ENCODE measurements at places on chromosomes 5 and 9.

- DNase-seq = no peak
Measured at GRCh38 chr5:154002093-154002492, 36.6 kb downstream of the FAM114A2 start.

GRCh38 chr9:133421615-133422542 lies at the start of gene ADAMTS13:
Gene ADAMTS13 (plus strand): TSS chr9:133422367. CDS start chr9:133422444, 77 bp downstream.
- no peak for DNase-seq

GRCh38 chr9:86500667-86501435 lies 146.6 kb upstream of the TUT7 start:
- no peak for DNase-seq

GRCh38 chr5:159341145-159341544 lies 10.9 kb upstream of the IL12B start:
- DNase-seq = no peak

GRCh38 chr5:81786496-81786895 lies 35.6 kb upstream of the SSBP2 start:
- DNase-seq = no peak

DNA sequence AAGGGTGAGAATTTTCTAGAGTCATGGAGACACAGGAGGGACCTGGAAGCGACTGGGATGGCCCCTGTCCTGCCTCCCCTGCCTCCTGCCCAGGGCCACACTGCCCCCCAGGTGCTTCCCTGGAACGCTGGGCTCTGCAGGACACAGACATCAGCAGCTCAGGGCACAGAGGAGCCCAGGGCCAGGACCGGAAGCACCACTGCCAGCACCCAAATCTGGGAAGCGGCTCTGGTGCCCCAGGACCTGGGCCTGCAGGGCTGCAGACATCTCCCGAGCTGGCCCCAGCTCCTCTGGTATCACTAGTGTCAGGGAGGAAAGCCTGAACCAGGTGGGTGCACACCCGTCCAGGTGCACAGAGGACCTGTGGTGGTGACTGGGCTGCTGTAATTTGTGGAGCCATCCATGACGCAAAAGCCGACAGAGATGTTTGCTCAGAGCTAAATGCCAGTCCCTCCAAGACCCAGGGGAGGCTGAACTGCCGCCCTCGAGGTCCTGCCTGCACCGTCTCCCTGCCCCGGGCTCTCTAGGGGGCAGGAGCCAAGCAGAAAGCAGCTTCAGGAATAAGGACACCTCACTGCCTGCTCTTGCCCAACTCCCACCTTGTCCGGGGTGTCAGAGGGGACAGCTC lies 46.0 kb upstream of the SIMC1 start:
- DNase-seq = no peak

DNA sequence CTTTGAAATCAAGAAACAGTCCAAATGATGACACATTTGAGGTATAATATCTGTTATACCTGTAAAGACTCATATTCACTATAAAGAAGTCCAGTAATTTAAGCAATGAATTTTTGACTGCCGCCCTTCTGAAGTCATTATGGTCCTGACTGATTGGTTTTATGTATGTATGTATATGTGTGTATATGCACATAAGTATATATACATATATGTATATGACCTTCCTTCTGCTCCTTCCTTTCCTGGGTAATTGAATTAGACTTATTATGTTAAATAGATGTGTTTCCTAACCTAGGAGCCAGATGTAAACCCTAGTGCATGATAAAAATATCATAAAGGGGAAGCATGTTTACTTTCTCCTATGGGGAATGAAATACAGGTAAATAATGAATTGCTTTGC lies 343.1 kb upstream of the BRINP1 start:
- no peak for DNase-seq

DNA sequence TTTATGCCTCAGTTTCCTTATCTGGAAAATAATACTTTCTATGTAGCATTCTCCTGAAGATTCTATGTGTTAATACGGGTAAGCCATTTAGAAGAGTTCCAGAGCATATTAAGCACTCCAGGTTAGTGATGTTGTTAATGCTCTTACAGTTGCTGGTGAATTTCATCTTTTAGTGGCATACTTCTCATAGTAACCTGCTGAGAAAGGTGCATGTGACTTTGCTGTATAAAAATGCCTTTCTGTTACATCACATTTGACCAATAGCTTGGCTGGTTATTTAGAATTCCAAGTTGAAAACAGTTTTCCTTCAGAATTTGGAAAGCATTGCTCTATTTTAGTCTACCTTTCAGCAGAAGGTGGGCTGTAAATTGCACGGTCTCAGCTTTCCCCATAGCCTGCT lies 27.2 kb downstream of the GCNT1 start:
- no peak for DNase-seq

GRCh38 chr5:73450672-73451223 lies 2.2 kb upstream of the FOXD1 start:
- DNase-seq = no peak

- DNase-seq = no peak
Measured at GRCh38 chr5:39455645-39456044, 30.9 kb upstream of the DAB2 start.

- DNase-seq = no peak
Measured at GRCh38 chr9:120867676-120868338, 9.2 kb downstream of the PHF19 start.

GRCh38 chr5:181086884-181087205 lies 44.1 kb downstream of the OR2V1 start:
- DNase-seq = no peak

DNA sequence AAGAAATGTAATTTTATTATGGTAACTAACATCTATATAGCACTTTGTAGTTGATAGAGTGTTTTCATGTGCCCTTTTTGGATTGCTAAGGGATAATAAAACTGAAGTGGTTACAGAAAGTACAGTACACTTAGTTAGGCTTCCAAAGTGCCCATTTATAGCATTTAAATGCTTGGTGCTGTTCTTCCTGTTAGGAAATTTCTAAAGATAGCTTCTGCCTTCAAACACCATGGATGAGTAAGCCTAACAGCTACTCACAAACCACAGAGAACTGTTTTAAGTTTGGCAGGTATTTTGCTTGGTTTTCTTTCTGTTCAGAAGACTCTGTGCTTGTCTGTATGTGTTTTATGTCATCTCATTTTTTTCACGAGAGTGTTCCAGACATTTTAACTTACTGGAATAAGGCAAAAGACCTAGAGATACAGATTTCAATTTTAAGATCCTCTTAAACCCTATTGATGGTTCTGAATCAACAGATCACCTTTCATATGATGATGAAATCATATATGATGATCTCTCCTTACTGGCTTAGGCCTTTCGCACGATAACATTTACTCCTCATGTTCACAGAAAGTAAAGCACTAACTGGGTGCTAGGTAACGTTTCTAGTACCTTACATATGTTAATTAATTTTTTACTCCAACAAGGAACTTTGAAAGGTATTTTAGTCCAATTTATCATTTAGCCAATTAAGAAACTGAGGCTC lies 4.4 kb downstream of the RIMOC1 start:
- no peak for DNase-seq

- DNase-seq = no peak
Measured at GRCh38 chr9:6495466-6495865, 82.5 kb downstream of the UHRF2 start.

- DNase-seq = no peak
Measured at GRCh38 chr5:62579761-62580160, 1.1 kb downstream of the LRRC70 start.

DNA sequence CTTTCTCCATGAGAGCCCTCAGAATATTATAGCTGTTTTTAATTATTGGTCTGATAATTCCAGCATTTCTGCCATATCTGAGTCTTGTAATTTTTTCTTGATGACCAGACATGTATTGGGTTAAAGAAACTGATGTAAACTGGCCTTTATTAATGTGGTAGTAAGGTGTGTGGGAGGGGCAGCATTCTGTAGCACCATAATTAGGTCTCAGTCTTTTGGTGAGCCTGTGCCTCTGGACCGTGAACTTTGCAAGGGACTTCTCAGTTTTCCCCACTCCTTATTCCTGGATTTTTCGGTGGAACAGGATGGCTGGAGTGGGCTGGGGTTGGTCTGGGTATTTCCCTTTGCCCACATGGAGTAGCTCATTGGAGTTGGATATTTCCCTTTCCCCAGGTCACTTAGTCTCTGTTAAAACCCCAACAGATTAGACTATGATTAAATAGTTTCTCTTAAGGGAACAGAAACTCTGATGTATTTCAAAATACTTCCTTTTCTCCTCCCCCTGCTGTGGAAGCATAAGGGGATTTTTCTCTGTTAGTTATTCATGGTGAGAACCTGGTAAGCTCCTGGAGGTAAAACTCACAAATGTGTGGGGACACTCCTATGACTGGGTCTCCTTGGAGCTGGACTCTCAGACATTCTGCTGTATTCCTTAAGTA lies 52.4 kb downstream of the FSD1L start:
- DNase-seq = no peak

DNA sequence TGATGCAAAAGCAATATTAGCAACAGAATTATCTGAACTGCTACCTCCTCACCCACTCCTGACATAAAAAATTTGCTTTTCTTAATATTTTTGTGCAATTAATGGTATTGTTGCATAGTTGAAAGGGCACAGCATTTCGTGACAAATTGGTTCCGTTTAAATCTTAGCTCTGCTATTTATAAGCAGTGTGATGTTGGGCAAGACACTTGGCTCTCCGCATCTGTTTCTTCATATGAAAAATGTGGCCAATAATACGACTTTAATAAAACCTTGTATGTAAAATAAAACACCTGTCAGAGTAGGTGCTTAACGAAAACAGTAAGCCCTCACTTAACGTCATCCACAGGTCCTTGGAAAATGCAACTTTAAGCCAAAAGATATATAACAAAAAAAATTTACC lies 4.2 kb downstream of the TMEM167A start:
- DNase-seq = no peak

DNA sequence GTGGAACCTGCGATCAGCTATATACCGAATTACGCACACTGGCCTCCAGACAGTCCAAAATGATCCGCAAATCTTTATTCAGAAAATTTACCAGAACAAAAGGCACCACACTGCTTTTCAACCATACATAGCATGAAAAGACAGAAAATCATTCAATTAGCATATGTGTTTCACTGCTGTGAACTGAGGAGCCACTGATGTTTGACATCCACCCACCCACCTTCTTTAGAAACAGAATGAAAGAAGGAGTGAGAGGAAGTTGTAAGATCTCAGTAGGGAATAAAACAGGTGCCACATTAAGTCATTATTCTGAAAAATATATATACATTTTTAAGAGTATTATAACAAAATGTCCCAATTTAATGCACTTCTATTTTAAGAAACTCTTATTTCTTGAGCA lies 156.8 kb downstream of the NFIB start:
- no peak for DNase-seq

DNA sequence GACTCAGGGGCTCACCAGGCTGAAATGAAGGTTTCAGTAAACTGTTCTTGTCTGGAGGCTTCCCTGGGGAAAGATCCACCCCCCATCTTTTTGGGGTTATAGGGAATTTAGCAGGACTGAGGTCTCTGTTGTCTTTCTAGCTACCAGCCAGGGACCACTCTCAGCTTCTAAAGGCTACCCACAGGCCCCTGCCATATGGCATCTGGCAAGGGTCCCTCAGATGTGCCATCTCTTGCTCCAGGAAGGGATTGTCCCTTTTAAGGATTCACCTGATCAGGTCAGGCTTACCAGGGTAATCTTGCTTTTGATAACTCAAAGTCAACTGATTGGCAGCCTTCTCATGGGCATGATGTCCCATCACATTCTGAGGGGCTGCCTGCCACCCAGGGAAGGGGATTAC lies 65.0 kb downstream of the NSUN2 start:
- no peak for DNase-seq

GRCh38 chr5:133088064-133088463 lies 36.3 kb downstream of the HSPA4 start:
- DNase-seq = no peak

- no peak for DNase-seq
Measured at GRCh38 chr5:56456002-56456401, 222.9 kb upstream of the ANKRD55 start.

DNA sequence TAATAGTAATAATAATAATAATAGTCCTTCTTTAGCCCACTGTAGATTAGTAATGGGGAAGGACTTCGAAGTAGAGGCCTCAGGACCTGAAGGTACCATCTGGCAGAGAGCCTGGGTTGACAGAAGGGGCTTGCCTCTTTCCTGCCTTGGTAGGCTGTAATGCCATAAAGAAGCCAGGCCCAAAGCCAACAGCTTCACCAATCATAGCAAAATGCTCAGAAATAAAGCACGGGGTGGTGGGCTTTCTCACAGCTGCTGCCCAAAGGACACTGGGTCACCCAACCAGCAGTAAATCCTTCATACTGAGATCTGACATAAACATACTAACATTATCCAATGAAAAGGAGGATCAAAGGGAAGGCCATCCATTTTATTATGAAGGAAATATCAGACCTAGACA lies 70.7 kb downstream of the SUSD1 start:
- DNase-seq = no peak

DNA sequence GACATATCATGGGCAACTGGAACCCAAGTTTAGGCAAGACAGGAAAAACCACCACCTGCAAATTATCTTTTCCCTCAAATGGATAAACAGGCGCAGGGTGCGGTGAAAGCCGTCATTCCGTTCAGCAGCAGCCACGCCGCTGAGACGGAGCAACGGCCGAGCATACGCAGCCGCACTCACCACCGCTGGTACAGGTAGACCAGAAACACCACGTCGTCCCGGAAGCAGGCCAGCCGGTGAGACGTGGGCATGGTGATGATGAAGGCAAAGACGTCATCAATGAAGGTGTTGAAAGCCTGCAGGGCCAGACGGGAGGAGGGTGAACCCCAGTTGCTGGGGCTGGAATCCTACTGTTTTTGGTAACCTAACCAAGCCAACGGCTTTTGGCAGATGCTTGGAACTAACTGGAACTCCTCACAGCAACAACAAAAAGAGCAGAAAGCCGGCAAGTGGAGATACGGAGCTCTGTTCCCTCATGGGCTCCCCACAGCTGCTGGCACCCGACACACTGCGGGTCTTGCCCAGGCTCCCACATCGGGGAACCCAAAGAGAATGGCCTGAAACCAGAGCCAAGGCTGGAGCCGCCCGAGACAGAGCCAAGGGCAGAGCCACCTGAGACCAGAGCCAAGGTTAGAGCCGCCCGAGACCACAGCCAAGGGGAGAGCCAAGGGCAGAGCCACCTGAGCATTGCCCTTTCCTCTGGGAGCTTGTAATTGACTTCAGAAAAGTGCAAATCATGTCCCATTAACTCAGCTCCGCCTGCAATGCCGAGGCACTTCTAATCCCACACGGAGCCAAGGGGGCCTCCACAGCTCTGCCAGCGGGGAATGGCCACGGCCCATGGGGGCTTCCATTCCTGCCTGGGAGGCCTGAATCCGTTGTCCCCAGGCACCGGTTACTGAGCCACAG lies 24.2 kb downstream of the CLPTM1L start:
- DNase-seq = no peak

DNA sequence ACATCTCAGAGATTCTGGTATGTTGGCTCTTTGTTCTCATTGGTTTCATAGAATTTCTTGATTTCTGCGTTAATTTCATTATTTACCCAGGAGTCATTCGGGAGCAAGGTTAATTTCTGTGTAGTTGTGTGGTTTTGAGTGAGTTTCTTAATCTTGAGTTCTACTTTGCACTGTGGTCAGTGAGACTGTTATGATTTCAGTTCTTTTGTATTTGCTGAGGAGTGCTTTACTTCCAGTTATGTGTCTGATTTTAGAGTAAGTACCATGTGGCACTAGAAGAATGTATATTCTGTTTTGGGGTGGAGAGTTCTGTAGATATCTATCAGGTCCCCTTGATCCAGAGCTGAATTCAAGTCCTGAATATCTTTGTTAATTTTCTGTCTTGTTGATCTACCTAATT lies 12.2 kb downstream of the RANBP17 start:
- DNase-seq = no peak

GRCh38 chr9:32703635-32704034 lies 68.2 kb upstream of the TAF1L start:
- no peak for DNase-seq

- DNase-seq = no peak
Measured at GRCh38 chr9:93422977-93423616, 28.4 kb upstream of the FAM120A start.

- no peak for DNase-seq
Measured at GRCh38 chr9:114155995-114156656, 789 bp downstream of the COL27A1 start.

All from NCI-H187 (cell line).